ENCODE measurements at places on chromosomes 7 and 10.

GRCh38 chr7:157273208-157274093 lies 63.4 kb upstream of the DNAJB6 start:
- DNase-seq = no peak

DNA sequence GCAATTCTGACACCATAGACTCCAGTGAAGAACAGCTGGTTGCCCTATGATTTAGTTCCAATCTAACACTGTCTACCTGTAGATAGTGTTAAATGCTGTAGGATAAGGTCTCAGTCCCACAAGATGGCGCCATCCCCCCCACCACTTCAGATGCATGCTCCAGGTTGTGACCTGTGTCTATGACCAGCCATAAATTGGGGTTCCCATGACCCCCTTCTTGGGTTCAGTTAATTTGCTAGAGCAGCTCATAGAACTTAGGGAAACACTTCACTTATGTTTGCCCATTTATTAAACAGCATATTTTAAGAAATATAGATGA lies 13.1 kb downstream of the CCSER2 start:
- no peak for DNase-seq

DNA sequence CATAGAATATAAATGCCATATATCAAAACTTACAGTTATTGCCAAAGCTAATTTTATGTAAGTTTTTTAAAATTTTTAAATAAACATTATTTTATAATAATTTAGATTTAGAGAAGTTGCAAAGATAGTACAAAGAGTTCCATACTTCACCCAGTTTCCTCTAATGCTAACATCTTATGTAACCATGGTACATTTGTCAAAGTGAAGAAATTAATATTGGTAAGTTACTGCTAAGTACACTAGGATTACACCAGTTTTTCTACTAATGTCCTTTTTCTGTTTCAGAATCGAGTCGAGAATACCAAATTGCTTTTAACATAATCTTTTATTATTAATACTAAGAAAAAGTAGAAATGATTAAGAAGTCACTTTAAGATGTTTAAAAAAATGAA lies 29.2 kb downstream of the CSGALNACT2 start:
- DNase-seq = no peak

GRCh38 chr10:3033925-3034324 lies 33.4 kb upstream of the PFKP start:
- no peak for DNase-seq

DNA sequence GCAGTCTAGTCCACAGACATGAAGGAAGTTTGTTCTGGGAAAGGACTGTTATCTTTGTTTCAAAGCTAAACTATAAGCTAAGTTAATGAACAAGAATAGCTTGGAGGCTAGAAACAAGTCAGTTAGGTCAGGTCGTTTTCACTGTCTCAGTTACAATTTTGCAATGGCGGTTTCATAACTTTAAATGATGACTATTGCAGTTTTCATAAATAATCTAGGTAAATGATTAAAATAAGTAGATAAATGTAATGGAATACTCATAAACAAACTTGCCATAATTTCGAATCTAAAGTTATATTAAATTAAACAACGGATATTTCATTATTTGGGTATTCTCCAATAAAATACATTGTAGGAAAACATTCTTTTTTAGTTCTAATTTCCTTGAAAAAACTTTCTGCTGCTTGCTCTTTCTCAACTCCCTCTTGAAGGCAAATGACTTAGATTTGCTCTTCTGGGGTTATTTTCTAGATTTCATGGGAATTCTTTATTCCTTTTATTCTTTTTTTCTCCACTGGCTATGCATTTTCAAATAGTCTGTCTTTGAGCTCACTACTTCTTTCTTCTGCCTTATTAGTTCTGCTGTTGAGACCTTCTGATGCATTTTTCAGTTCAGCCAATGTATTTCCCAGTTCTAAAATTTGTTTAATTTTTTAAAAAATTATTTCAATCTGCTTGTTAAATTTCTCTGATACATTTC lies 103.8 kb upstream of the APBB1IP start:
- DNase-seq = no peak

GRCh38 chr10:132616170-132616995 lies 78.8 kb downstream of the INPP5A start:
- no peak for DNase-seq

GRCh38 chr7:80047856-80048459 lies 86.7 kb upstream of the GNAI1 start:
- DNase-seq = no peak
